ENCODE measurements at places on chromosomes 13 and 19.

DNA sequence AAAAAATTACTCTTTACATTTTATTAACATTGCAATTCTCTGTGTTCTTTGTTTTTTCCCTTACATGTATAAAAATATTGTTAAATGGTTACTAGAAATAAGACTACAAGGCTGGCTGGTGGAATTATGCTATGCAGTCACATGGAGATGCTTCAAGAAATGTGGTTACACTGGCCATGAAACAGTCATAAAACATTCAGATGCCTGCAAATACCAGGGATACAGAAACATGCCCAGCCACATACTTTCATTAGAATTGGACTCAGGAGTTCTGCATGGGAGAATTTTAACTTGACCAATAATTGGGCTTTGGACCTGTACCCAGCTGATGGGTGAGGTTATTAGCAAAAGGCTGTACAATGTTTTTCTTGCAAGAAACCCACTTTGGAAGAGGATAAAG is 1407.7 kb upstream of the SLC10A2 start:
- DNase-seq, result no peak

DNA sequence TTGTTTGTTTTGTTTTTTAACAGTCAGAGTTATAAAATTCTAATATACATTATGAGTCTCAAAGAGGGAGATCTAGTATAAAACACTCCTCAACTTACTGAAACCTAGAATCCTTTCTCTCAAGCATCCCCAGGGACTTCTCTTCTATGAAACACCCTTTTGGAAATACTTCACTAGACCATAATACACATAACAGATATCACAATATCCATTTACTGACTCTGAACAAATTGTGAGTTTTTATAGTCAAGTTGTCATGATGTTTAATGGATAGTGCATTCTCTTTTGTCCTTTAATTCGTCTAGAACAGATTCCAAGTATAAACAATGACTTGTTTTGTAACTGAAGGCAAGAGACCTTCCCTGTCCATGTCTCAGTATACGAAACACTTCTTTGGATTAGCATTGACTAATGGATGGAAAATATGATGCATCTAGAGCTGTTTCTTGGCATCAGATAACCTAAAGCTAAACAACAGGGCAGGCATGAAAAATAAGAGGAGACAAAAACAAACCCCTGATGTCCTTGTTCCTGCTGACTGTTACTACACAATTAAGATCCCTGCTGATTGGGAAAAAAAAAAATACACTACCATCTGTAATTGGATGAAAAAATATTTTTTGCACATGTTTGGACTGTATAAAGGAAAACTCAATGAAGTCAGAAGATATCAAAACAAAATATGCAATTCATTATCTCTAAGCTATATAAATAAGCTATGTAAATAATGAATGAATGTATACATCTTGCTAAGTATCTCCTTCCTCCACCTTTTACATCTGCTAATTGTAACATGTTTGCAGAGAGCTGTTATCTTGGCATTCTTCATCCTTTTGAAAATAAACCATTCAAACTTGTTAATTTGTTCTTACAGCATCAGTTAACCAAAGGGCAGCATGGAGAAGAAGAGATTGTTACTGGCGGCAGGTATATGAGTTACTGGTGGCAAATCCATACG is 214.2 kb downstream of the LACC1 start:
- no peak for DNase-seq

DNA sequence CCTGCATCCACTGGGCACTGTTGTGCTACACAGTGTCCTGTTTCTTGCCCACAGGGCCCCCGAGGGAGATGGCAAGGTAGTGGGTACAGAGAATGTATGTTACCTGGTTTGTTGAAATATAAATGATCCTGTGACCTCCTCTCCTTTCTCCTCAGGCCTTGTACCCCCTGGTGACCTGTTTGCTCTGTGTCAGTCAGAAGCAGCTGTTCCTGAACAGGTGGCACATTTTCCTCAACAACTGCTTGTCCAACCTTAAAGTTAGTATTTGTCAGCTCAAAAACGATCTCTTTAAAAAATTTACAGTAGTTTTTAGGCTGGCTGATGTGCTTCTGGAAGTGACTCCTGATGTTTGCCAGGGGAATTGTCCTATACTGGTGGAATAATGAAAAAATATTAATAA is 105.1 kb downstream of the FRY start:
- no peak for DNase-seq

- DNase-seq, result no peak
These were observed 64.5 kb upstream of the SCEL start for GRCh38 chr13:77470986-77471385.

GRCh38 chr13:74597526-74597925 is 463.3 kb upstream of the KLF12 start:
- no peak for DNase-seq

GRCh38 chr13:91017031-91017668 is 330.3 kb upstream of the MIR17HG start:
- DNase-seq, result no peak

DNA sequence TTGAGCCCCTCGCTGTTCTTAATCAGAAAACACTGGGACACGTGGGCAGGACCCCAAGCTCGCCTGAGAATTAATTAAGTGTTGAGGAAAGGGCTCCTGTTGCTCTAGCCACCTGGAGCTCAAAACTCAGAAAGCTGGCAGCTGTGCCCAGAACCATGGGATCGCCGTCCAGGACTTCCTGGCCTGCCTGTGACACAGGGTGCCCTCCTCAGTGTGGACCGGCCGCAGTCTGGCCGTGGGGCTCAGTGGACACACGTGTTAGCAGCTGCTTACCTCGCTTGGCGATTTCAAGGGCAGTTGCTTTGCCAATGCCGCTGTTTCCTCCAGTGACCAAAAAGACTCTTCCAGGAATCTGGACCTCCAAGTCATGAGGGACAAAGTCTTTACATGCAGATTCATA is 4.7 kb downstream of the DHRS12 start:
- DNase-seq, result no peak

DNA sequence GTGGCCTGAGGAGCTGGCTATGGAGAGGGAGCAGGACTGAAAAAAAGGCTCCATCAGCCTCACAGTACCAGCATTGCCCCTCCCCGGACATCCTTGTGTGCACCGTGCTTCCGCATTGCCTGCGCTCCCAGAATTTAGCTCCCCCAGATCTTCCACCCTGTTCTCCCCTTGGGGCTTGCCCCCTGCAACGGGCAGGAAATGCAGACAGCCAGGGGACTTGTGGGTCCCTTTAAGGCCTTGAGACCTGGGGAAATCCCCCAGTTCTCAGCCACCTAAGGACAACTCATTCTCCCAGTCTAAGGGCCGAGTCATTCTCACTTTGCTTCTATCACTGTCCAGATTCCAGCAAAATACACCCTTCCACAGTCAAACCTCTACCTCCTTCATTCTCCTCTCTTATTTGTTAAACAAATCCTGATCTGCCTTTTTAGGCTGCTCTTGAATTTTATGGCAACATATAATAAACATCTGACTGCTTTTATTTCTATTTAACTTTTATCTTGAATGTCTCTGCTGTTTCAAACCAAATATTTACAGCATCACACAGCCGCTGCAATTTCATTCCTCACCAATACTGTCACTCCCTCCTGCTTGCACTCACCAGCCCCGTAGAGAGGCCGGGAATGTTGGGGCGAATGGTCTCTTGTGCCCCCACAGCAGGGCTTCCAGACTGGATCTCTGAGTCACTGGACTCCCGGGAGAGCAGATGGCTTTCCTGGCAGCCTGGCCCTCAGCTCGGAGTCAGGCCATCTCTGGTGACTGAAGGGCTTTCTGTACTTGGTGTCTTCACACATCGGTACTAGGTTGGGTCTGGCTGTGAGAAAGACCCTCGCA is 221.9 kb downstream of the TSHZ3 start:
- no peak for DNase-seq

DNA sequence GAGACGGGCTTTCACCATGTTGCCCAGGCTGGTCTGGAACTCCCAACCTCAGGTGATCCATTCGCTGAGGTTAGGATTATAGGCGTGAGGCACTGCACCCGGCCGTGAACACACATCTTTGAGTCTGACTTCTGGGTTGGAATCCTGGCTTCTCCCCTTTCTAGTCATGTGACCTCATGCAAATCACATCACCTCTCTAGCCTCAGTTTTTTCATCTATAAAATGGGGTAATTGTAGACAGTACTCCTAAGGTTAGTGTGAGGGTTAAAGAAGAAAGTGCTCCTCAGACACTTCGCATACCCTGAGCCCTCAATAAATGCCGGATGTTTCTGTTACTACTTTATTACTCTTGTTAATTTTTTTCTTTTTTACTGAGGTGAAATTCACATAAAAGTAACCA is 55.4 kb downstream of the KCNC3 start:
- DNase-seq, result no peak

DNA sequence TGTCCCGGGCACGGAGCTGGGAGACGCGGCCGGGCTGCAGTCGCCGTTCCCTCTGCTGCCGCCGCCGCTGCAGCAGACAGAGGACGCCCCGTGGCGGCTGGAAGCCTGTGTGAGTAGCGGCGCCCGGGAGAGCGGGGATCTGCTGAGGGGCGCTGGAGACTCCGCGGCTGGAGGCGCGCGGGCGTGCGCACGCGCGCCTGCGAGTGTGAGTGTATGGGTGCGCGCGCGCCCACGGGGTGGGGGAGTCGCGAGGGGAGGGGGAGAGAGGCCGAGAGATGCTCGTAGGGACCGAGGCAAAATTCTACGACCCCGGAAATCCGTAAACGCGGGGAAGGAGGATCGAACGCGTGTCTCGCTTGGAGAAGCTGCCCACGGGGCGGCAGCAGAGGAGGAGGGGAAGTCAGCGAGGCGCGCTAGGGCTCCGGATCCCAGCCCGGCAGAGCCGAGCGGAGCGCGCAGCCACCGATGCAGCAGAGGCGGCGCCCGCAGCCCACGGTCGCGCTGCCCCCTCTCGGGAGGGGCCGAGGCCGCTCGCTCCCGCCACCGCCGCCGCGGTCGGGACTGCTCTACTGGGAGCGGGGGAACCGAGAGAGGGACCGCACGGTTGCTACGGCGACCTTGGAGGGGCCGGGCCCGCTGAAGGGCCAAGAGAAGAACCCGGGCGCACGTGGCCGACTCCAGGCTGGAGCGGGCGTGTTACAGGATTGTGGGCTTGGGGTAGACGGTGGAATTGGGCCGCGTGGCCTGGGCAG is at the start of gene ENOX1:
Gene ENOX1, minus strand, starts transcription at position 207 of the 752 bp plus-strand sequence.
- no peak for DNase-seq

GRCh38 chr13:63595811-63596210 is 2180.2 kb upstream of the PCDH20 start:
- DNase-seq, result no peak

GRCh38 chr13:44395976-44396694 is 22.5 kb downstream of the SERP2 start:
- DNase-seq, result no peak

- peak; percentile 33 for DNase-seq
These were observed 800 bp downstream of the ETFB start for GRCh38 chr19:51365211-51365964.

GRCh38 chr13:101523154-101524131 is 71.0 kb downstream of the ITGBL1 start:
- no peak for DNase-seq

- DNase-seq, result no peak
These were observed 23.0 kb upstream of the PLPP2 start for GRCh38 chr19:313988-314815.

DNA sequence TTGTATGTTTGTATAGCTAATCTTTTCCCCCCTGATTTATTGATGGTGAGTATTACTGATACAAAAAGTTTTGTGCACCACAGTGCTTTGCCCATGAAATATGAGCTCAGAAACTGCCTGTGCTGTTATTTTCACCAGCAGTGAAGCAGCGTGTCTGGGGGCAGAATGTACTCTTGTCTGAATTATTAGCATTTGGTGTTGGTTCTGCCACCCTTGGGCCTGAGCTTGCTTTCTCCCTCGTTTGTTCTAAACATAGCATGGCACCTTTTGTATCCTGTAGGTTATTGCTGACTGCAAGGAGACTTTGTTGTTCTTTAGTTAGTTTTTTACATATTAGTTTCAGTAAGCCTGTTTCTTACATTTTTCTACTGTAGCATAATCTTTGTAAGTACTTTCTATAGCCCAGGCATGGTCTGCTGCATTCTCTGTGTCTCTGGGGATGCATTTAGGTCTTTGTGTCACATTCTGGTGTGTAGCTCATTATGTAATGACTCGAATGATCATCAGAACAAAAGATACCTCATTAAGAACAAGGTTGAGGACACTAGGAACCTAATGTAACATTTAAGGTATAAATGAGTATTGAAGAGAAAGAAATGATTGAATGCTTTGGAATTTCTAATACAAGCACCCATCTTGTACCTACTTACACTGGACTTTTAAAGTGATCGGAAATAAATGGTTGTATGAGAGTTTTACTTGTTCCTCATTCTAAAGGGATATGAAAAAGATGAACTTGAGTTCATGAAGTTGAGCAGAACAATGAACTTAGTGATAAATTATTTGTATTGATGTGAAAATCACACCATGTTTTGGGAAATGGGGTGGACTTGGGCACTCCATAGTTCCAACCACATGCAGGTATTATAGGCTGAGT is 50.3 kb upstream of the GPI start:
- DNase-seq, result no peak

DNA sequence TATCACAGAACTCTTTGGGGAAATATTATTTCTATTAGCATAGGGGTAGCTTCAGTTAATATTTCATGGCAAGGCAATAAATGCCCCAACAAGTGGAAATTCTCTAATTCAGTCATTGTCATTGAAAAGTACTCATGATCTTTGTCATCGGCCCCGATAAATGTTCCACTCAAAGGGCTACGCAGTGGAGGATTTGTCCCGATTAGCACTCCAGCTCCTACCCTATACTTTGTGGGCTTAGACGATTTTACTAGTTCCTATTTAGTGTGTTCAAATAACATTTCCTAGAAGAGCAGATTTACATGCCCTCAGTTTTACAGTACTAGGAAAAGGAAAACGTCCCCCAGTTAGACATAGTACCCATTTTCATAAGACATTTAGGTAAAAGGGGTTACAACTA is 38.0 kb upstream of the ATP12A start:
- DNase-seq, result no peak

- DNase-seq, result no peak
These were observed 624.8 kb downstream of the DACH1 start for GRCh38 chr13:71242201-71242600.

DNA sequence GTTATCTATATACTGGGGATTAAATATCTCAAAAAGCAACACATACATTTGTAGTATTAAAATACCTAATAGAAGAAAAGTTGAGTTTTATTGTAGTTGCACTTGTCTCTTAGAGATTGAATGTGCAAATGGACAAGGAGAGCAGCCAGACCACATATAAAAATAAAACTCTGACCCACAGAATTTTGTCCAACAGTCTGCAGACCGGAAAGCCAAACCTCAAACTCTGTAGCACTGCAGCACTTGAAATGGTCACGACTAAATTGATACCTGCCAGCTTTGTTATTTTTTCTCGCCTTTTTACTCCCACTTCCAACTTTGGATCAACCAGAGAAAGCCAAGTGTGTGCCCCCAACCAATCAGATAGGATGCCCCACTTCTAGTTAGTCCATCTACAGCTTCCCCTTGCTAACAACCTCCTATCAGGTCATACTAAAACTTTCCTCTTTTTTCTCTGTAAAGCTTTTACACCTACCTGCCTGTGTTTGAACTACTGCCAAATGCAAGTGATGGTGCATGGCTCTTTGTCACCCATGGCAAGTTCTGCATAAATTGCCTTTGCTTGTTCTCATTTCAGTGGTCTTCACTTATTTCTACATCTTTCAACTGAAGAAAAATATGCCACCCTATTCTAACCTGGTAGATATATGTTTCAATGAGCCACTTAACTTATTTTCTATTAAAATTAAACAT is 1250.7 kb upstream of the SPRY2 start:
- no peak for DNase-seq
